A549 treated with Mapracorat at 1 μM for 4 hours (cell line): ENCODE measurements at places on chromosomes 3 and 15. TPM values are rescaled to one million over a fixed set of nuclear protein-coding genes. Genes with fewer than 3 reads are reported as not detected.

Gene ZNF385D
- 0.42 TPM in 1 of 5 replicates, not detected in the others for total RNA-seq

Gene DLL4
- total RNA-seq, result 1.1 to 2.0 TPM (median 1.8 TPM) in 5 replicates

Gene HTR3E
- not detected in 5 replicates for total RNA-seq

Gene C2CD4A
- 0.06 to 0.27 TPM (median 0.16 TPM) in 5 replicates for total RNA-seq

Gene ABHD17C
- total RNA-seq, result 27.7 to 32.5 TPM (median 29.0 TPM) in 5 replicates

Gene SLC28A1
- 0.06 TPM in 2 of 5 replicates, not detected in the others for total RNA-seq

Gene RCN2
- 55.6 to 67.6 TPM (median 63.1 TPM) in 5 replicates for total RNA-seq

Gene P3H2
- 25.1 to 37.9 TPM (median 34.5 TPM) in 5 replicates for total RNA-seq

Gene VPS33B
- total RNA-seq, result 12.3 to 17.1 TPM (median 15.2 TPM) in 5 replicates

Gene SLC27A2
- 30.9 to 37.7 TPM (median 33.0 TPM) in 5 replicates for total RNA-seq

Gene RARRES1
- 7.7 to 11.7 TPM (median 11.2 TPM) in 5 replicates for total RNA-seq

Gene SLC15A2
- total RNA-seq, result 0.10 to 0.34 TPM (median 0.20 TPM) in 4 of 5 replicates, not detected in the other

Gene RETNLB
- total RNA-seq, result not detected in 5 replicates
